ENCODE measurements at places on chromosomes 5 and 9. TPM values are rescaled to one million over a fixed set of nuclear protein-coding genes. Genes with fewer than 3 reads are reported as not detected.

NRARP gene
- 5.7 TPM for total RNA-seq

ARSI gene
- total RNA-seq = 17.5 TPM

PTGS1 gene
- 4.0 TPM for total RNA-seq

- DNase-seq = no peak
Observed at GRCh38 chr5:171782332-171782966, 3.2 kb upstream of the SMIM23 start.

DNA sequence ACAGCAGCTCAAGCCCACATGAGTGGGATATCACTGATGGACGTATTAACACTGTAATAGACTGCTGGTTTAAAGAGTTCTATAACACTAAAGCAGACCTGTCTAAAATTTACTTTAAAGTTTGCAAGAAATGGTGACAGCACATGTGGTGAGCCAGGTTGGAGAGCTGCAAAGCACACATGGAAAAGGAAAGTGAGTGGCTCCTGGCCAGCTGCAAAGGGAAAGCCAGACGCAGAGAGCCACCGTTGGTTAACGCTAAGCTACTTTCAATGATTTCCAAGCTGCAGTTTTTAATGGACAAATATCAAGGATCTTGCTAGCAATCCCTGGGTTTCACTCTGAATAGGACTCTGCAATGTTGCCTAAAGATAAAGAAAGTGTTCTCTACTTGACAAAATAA lies 89.9 kb downstream of the CTNND2 start:
- DNase-seq = no peak

FAF2 gene
- total RNA-seq = 50.9 TPM

PCDHB5 gene
- 10.6 TPM for total RNA-seq

TUSC1 gene
- total RNA-seq = 12.8 TPM

GRCh38 chr9:122239722-122240121 lies 11.0 kb upstream of the LHX6 start:
- DNase-seq = no peak

- no peak for DNase-seq
Observed at GRCh38 chr5:116629168-116629567, 54.5 kb upstream of the SEMA6A start.

DNA sequence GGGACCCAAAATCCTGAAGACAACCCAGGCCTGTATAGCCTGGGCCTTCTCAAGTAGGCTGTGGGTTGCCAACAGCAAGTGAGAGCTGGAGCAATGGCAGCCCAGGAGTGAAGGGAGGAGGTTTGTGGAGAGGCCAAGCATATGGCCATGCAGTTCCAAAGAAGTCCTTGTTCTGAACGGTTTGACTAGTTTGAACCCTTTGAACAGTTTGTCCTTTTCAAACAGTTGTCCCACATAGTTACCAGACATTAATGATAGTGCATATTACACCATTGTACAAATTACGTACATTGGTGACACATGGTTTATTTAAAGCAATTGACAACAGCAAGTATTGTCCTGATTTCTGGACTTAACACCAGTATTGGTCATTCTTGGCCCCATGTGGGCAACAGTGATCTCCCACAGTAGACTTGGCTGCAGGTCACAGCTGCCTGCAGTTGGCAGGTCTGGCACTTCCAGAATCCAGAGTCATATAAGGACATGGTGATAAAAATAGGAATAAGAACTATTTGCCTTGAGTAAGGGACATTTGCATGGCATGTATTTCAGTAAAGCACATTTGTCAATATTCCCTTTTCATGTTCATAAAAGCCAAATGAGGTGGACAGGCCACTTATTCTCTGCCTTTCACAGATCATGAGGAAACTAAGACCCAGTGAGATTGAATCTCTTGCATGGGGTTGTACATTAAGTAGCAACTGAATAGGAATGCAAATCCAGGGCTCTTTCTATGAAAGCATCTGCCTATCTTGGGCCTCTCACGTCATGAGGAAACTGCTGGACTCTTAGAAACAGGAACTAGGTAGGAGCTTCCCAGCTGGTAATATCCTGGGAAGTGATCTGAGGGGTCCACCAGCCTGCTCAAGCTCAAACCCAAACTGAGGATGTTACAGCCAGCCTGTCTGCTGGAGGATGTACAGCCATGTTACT lies 30.3 kb downstream of the SLC25A48 start:
- no peak for DNase-seq

PCDH12 gene
- 5.4 TPM for total RNA-seq

GRCh38 chr9:91954841-91955471 lies 4.9 kb upstream of the ROR2 start:
- no peak for DNase-seq

COL5A1 gene
- 135 TPM for total RNA-seq

OBP2B gene
- total RNA-seq = not detected

DNA sequence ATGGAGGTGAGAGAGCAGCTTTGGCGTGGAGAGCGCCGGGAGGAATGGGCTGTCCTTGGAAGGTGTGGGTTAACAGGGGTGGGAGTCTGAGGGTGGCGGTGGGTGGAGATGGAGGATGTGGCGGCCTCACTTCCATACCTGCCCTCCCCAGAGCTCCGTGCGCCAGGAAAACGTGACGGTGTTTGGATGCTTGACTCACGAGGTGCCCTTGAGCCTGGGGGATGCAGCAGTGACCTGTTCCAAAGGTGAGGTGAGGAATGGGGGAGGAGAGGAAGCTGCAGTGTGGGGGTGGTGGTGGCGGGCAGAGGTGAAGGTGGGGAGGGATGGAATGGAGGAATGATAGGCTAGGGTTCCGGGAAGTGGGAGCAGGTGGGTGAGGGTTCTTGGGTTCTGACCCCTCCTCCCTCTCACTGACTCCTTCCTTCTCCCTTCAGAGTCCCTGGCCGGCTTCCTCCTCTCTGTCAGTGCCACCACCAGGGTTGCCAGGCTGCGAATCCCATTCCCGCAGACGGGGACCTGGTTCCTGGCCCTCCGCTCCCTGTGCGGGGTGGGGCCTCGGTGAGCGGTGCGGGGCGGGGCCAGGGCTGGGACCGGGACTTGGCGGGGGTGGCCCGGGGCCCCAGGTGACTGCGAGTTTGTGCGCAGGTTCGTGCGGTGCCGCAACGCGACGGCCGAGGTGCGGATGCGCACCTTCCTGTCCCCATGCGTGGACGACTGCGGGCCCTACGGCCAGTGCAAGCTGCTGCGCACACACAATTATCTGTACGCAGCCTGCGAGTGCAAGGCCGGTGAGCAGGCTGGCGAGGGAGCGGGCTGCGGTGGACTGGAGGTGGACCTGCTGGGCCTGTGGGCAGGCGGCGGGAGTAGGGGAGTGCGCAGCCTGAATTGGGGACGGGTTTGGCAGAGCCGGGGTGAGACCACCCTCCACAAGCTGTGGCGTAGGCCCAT lies 17.1 kb downstream of the TMEM8B start:
- DNase-seq = no peak

MELK gene
- 12.6 TPM for total RNA-seq

DNA sequence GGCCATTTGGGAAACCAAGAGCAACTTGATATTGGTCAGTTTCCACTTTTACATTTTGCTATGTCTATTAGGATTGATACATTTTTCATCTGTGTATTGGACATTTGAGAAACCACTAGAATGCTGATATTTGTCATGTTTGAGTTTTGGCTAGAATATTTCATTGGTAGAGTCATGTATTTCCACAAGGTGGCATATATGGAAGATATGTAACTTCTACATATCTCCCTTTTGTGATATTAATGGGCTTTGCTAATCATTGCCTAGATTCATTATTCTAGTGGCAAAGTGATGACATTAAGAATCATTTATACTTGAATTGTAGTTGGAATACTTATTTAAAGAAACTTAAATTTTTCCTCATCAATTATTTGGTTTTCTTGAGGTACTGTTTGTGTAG lies 692.9 kb upstream of the EDIL3 start:
- DNase-seq = no peak

ANKRD18B gene
- total RNA-seq = 2.2 TPM

LCN12 gene
- total RNA-seq = 4.1 TPM

All from spinal cord (tissue), 10 donors.